Renal cortical epithelial cell (primary cell): ENCODE measurements at places on chromosomes 13 and 19. TPM values are rescaled to one million over a fixed set of nuclear protein-coding genes. Genes with fewer than 3 reads are reported as not detected.

- DNase-seq, result peak; percentile 99
These were observed 164.7 kb downstream of the KATNAL1 start for GRCh38 chr13:30142486-30143211.

GRCh38 chr19:45130888-45131615, 29.7 kb downstream of the NKPD1 start:
- DNase-seq, result peak; percentile 36

WDR62 gene
- 0.70 and 3.0 TPM in 2 replicates for total RNA-seq

GRCh38 chr13:67013709-67014108, 216.4 kb downstream of the PCDH9 start:
- no peak for DNase-seq

- no peak for DNase-seq
These were observed 242.7 kb upstream of the HTR2A start for GRCh38 chr13:47139519-47139918.
